ENCODE measurements at places on chromosomes 13 and 19. TPM values are rescaled to one million over a fixed set of nuclear protein-coding genes. Genes with fewer than 3 reads are reported as not detected.

The KLK11 gene
- total RNA-seq, result not detected

The DCT gene
- not detected for total RNA-seq

The ZNF865 gene
- 2.7 TPM for total RNA-seq

The OR7C1 gene
- not detected for total RNA-seq

The SIGLEC7 gene
- not detected for total RNA-seq

The BCL2L12 gene
- 33.2 TPM for total RNA-seq

The MPND gene
- total RNA-seq, result 4.5 TPM
